ENCODE measurements at places on chromosomes 11 and 22.

- no peak for DNase-seq
Measured at GRCh38 chr11:65317025-65317786, 2.5 kb downstream of the CDC42EP2 start.

DNA sequence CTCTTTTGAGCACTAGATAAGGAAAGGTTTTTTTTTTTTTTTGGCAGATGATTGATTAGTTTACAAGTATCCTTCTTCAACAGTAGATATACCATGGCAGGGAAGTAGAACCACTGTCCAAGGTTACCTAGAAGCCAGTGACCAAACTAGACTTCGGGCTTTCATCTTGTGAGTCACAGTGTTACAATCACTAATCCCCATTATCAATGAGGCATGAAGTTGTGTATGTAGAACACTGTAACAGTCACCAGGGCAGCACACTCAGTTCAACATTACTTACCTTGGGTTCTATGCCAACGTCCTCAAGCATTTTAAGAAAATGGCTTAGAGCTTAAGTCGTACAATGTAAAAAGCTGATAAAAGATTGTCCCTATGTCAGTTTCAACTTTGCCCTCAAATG lies 430.9 kb downstream of the ETS1 start:
- DNase-seq: no peak

DNA sequence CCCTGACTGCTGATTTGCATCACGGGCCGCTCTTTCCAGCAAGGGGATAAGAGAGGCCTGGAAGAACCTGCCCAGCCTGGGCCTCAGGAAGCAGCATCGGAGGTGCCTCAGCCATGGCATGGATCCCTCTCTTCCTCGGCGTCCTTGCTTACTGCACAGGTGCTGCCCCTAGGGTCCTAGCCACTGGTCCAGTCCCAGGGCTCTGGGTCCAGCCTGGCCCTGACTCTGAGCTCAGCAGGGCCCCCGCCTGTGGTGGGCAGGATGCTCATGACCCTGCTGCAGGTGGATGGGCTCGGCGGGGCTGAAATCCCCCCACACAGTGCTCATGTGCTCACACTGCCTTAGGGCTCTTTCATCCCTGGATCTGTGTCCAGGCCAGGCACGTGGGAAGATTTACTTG lies 7.0 kb upstream of the IGLL5 start:
- DNase-seq: no peak

DNA sequence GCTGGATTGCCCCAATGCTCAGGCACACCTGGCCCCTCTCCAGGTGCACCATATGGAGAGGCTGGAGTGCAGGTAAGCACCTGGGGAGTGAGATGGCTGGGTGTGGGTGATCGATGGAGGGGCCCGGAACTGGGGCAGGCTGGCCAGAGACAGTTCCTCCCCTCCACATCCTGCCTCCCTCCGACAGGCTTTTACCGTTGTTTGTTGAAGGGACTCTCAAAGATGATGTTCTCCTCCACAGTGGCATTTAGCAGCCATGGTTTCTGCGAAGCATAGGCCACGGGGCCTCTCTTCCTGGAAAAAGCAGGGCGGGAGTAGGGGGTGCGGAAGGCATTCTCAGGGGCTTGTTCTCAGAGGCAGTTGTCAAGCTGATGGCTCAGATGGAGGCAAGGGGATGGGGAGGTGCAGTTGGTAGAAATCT lies 25.9 kb upstream of the KCNJ11 start:
- no peak for DNase-seq

DNA sequence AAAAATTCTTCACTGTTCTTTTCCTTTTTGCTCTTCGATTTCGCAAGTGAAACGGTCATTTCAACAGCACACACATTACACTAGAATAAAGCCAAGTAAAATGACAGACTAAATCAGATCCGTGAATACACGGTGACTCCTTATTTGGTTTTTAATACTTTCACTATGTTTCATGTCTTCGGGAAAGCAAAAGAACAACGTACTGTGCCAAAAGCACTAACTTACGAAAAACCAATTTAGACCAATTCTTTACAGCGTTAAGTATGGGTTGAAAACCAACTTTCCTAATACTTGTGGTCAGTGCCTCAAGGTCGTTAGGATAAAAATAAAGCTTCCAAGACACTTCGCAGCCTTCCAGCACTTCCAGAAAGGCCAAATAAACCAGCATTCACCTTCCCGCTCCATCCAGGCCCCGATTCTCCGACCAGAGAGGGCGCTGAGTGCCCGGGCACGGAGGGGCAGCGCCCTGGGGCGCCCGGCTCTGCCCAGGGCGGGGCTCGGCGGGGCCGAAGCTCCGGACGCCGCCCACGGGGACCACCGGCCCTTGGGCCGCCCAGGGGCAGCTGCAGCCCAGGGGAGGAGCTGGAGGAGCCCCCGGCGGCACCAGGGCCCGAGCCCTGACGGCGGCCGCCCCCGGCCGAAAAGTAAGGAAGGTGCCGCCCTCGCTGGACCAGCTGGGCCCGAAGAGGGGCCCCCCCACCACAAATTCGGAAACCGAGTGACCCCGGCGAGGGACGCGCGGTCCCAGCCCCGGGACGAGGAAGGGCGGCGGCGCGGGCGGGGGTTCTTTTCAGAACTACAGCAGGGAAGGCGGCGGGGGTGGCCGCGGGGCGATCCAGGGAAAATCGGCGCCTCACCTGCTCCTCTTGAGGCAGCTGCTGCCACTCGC lies 499 bp downstream of the ATL3 start:
- DNase-seq: peak; percentile 11

DNA sequence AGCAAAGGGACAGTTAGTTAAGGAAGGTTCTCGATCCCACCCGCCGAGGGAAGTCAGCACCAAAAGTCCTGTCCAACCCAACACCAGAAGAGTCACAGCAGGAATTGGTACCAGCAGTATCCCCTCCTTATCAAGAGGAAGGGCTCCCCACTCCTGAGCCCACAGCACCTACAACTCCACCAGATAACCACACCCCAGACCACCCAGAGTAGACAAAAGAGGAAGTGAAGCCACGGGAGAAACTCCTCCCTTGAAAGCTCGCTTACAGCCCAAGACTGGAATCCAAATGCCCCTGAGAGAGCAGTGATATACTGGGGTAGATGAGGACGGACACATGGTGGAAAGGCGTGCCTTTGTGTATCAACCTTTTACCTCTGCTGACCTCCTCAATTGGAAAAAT lies 7.3 kb upstream of the CD5 start:
- no peak for DNase-seq

GRCh38 chr22:47091246-47091651 lies 328.8 kb downstream of the TBC1D22A start:
- DNase-seq: no peak

DNA sequence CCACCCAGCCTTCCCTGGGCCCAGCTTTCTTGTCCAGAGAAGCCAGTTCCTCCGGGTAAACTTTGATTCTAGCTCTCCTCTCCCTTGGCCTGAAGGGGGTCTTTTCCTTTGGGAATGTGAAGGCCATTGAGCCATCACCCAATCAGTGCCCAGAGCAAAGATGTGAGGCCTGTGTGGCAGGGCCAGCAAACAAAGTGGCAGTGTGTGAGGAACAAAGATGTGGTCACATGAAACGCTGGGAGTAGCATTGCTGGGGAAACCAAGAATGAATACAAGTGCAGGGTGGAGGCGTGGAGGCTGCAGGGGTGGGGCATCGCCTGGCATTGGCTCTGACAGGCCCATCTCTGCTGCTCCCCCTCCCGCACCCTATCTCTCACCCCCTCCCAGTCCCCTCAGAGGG lies 91.9 kb upstream of the BID start:
- DNase-seq: no peak

DNA sequence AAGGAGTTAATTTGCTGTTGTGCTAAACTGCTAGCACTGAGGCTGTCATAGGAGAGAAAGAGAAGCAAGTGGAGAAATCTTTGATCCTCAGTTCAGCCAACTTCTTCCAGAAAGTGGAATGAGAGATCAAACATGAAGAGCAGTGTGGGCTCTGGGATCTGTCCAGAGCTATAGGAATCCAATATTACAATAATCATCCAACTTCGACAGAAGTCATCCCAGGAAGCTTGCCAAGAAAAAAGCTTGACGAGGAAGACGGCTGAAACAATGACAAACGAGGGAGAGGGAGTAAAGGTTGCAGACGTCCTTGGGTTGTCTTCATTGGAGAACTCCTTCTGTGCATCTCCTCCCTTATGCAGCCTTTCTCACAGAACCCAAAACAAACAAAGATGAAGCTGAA lies 496.2 kb downstream of the INSC start:
- DNase-seq: no peak

GRCh38 chr11:19711911-19712280 lies 741 bp upstream of the NAV2 start:
- no peak for DNase-seq

GRCh38 chr11:129611661-129612446 lies 203.8 kb upstream of the TMEM45B start:
- DNase-seq: no peak

DNA sequence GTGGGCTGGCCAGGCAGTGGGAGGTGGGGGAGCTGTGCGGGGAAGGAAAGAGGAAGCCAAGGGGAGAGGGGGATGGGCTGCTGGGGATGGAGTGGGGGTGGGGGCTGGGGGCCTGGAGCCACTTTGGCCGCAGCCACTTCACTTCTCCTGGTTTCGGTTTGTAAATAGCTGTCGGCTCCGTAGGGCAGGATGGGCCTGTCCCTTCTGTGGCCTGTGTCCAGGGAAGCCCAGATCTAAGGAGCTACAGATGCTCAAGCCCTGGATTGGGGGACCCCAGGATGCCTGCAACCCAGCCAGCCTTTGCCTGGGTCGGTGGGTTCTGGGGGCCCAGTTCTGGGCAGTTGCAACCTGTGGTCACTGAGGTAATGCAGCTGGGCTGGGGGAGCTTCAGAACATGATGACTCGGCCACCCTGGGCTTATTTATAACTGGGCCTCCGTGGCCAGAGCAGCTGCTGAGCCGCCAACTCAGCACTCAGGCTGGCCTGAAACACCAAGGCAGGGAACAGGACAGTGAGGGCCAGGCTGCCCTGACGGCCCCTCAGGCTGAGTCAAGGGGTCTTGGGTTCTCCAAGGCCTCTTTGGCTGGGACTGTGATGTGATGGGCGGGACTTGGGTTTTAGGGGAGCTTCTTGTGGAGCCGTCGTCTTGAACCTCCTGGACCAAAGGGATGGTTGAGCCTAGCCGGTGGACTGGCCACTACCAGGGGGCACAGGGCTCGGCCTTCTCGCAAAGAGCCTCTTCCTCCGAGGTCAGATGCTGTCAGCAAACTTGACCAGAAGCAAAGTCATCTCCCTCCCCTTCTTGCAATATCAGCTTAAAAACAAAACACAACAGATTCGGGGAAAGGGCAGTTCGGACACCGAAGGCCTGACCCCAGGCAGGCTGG lies 15.0 kb upstream of the SLC39A13 start:
- no peak for DNase-seq

GRCh38 chr11:4495487-4495886 lies 13.0 kb downstream of the OR52K1 start:
- no peak for DNase-seq

- no peak for DNase-seq
Measured at GRCh38 chr11:92892802-92893684, 76.4 kb upstream of the MTNR1B start.

Data from stimulated activated CD8-positive, alpha-beta memory T cell treated with anti-CD3 and anti-CD28 coated beads, Interleukin-4, amount 100 ng/mL, for 24 hours (primary cell).